ENCODE measurements at places on chromosomes 7 and 10. TPM values are rescaled to one million over a fixed set of nuclear protein-coding genes. Genes with fewer than 3 reads are reported as not detected.

The GNGT1 gene
- not detected for total RNA-seq

The NKX2-3 gene
- total RNA-seq = not detected

The DRGX gene
- total RNA-seq = under 0.01 TPM

The GIMAP2 gene
- 9.4 TPM for total RNA-seq

The ZNF365 gene
- 9.1 TPM for total RNA-seq

The CLEC2L gene
- total RNA-seq = not detected

The SEC23IP gene
- 38.6 TPM for total RNA-seq

All from osteoblast (primary cell).